ENCODE measurements at places on chromosomes 6 and 20.
A peak's percentile ranks its signal among the peaks of the same experiment; 100 is the strongest.

- DNase-seq = no peak
Observed at GRCh38 chr6:150646228-150646627, 46.5 kb downstream of the PLEKHG1 start.

- DNase-seq = no peak
Observed at GRCh38 chr20:54173653-54174456, at the start of gene CYP24A1. TSS of gene CYP24A1 (minus strand) at chr20:54173986. CDS start at chr20:54173579, 407 bp downstream.

DNA sequence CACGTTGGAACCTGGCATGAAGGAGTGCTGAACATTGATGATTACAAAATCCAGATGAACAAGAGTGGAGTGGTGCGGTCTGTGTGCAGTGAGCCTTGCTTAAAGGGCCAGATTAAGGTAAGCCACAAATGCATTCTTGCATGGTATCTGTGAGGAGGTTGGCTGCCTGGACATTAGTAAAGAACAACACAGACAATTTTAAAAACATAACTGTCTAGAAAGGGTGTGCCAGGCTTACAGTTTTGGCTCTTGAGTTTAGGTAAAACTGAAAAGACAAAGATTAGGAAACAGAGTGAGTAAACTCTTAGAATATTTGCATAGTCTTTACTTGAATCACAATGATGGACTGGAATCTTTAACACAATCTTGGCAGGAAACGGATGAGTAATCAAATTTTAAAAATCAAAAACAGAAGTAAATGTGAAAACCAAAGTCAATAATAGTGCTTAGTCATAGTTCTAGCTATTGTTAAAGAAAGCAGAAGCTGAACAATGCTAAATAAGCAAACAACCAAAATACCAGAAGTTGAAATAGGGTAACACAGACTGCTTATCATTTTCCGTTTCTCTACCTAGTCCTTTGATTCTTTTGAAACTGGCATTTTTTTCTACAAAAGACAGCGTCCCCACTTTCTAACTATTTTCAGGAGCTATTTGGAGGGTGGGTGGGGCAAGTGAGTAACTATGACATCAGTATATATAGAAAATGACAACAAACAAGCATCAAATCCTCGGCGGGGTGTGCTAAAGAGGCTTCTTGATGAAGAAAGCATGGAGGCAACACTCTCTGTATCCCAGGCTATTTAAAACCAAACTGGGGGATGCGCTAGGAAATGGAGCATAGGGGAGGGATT, 185.8 kb upstream of the RAB32 start:
- DNase-seq = no peak

DNA sequence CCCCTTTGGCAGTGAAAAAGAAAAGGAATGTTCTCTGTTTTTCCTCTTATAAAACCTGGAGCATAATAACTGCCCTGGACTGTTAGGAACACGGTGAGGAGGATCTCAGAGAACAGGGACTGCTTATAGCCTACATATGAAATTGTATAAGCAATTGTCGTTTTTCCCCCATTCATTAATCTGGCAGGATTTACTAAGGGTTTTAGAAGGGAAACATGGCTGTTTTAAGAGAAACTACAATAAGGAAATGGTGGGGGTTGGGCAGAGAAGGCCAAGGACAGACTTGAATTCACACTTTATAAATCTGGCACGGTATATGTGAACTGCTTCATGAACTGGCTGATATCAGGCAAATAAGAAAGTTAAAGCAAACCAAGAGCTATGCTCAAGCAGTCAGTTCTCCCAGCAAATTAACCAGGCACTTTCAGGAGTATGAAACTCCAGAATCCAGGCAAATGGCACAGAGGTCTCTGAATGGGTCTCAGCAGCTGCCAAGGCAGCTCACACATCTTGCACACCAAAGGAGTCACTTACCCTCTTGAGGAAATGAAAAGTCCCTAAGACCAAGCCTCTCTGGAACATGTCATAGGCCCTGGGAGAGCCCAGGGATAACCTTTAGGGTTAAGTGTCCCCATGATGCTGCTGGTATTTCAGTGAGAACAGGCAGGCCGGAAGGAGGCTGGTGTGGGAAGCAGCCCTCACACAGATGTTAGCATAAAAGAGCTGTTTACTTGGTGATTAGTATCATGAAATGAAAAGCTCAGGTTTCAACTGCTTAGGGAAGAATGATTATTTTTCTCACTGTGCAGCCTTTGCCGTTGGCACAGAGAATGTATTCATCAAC, 260.5 kb upstream of the MARCKS start:
- DNase-seq = no peak

DNA sequence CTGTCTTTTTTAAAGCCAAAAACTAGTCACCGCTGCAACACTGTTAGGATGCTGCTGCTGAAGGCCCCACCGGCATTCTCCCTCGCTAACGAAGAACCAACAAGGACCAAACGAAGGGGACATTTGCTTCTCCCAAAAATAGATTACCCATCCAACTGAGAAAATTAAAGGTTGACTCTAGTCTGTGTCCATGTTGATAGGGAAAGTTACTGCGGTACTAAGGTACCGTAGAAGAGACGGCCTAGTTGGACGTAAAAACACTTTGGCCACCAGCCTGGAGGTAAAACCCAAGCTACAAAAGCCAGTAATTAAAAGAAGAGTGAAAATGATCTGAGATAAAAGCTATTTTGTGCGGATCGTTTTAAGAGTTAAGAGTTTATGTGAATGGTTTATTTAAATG, 11.8 kb upstream of the FOXF2 start:
- DNase-seq = no peak

- no peak for DNase-seq
Observed at GRCh38 chr20:51067792-51068191, 44.9 kb upstream of the KCNG1 start.

GRCh38 chr6:7413151-7413823, 23.7 kb downstream of the RIOK1 start:
- no peak for DNase-seq

DNA sequence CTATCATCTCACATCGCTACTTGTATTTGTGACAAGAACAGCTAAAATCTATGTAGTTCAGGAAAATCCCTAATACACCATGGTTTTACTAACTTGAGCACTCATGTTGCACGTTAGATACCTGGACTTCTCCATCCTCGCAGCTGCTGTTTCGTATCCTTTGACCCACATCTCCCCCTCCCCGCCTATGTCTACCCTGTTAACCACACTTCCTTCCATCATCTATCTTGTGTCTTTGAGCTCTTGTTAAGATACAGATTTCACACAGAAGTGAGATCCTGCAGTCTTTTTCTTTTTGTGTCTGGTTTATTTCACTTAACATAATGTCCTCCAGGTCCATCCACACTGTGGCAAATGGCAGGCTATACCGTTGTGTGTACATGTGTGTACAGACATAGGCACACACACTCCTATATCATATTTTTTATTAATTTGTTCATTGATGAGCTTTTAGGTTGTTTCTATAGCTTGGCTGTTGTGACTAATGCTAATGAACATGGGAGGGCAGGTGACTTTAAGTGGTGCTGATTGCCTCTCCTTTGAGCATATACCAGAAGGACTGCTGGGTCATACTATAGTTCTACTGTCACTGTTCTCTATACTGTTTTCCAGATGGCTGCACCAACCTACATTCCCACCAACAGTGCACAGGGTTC, 117.8 kb downstream of the WDR27 start:
- no peak for DNase-seq

DNA sequence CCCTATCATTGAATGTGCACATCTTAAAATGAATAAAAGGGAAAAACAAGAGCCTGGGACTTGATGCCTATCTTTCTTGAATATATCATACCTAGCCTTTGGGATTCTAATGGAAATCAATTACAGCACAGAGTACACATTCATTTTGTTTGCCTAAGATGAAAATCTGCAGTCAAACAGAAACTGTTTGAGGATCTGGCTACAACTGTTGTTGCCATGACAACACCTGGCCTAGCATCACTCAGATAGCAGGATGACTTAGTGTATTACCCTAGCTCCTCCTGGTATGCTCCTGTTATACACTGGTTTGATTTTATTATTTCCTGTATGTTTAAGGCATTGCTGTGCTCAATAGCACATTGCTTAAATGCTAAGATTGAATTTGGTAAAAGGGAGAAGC, 71.5 kb upstream of the LAMP5 start:
- DNase-seq = no peak

DNA sequence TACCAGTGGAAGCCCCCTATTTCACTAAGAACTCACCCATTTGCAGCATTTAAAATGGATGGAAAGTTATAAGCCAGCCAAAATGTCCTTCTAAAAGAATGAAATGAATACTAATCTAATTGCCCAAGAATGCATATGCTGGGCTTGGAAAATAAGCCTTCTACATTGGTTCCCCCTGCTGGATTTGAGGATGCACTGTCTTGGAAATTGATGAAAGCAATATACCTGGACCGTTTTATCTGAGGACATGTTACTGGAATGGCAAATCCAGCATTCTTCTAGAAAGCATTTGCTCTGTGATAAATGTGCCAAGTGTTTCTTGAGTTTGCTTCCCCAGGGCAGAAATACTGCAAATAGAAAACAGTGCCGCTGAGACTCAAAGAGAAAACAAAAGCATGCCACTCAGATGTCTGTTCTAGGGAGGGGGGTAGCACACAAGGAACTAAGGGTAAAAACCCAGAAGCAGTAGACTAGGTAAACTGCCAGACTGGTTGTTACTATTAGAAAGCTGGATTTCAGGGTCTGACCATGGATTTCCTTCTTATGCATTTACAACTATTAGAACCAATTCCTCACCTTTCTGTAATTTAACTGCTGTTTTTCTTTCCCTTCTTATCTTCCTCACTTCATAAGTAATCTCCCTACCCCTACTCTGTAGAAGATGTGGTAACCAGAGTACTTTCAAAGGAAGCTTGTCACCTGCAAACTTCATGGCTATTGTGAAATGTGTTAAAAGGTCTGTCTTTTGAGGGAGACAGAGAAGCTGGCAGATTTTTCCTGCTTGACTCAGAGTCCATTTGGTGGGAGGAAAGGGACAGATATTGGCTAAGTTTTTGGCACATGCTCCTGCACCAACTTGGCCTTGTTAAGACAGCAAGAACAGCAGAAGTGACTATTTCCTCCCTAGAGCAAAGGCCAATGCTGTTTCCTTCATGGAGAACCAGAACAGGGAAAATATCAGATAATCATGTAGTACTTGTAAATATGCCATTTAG, 642.6 kb downstream of the KIF16B start:
- DNase-seq = peak; percentile 7

- no peak for DNase-seq
Observed at GRCh38 chr6:144395014-144395413, 109.9 kb downstream of the UTRN start.

DNA sequence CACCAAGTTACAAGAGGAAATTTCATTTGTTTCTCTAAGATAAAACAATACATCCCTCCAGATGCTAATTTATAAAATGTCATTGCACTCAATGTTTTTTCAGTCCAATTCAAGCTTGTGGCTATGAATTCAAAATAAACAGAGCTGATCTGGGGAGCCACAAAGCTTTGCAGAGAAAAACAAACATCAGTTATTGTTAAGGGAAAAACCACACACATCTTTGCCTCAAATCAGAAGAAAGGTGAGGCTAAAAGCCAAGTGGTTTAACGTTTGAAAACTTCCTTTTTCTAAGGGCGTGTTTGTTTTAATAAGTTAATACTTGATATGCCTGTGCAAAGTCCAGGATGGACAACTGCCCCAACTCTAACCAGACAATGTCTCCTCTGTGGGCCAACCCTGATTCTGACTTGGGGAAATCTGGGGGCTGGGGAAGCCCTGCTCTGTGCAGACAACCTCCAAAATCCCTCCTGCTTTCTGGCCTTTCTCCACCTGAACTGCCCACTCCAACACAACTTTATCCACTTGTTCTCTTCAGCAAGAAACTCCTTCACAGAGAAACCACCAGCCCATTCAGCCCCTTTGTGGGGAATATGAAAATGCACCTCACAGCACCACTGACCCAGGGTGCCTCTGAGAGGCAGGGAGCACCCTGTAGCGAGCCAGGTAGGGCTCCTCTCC, 44.6 kb upstream of the NT5E start:
- no peak for DNase-seq

DNA sequence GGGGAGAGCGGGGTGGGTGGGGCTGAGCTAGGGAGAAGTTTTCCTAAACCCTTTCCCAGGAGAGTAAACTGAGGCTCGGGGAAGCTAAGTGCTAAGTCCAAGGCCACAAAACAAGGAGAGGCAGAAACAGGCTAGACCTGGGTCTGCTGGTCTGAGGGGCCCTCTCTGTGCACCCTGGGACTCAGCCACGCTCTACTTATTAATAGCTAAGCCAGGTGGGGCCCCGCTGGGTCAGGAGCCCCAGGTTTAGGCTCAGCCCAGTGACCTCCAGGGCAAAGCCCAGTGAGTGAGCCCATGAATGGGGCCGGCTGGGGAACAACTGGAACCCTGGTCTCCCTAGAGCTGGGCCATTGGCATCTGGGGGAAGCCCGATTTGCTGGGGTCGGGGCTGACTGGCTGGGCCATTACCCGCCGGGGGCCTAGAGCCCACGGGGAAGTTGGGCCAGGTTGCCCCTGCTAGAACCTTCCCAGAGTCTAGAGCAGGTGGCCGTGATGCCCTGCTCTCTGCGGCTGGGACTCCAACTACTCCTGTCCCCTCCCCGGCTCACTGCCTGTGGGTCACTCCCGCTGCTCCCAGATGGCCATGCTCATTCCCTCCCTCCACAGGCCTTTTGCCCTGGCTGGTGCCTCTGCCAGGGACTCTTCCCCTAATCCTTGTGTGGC, 24.1 kb upstream of the NOL4L start:
- DNase-seq = no peak

DNA sequence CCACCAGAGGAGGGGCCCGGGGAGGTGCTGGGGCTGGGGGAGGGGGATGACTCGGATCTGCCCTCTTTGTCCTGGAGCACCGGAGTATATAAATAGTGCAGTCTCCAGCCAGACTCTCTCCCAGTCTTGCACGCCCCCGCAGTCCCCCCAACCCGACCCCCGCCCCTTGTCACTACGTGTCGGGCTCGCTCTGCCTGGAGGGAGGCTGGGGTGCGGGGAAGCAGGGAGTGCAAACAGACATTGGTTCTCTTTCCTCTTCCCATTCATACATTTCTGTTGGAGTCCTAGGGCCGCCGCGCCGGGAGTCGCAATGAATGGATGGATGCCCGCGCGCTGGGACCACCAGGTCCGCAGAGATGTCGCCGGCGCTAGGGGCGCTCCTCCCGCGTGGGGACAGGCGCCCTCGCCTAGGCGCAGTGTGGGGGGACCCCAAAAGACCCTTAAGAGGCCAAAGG, 179.3 kb downstream of the TBXT start:
- DNase-seq = no peak

DNA sequence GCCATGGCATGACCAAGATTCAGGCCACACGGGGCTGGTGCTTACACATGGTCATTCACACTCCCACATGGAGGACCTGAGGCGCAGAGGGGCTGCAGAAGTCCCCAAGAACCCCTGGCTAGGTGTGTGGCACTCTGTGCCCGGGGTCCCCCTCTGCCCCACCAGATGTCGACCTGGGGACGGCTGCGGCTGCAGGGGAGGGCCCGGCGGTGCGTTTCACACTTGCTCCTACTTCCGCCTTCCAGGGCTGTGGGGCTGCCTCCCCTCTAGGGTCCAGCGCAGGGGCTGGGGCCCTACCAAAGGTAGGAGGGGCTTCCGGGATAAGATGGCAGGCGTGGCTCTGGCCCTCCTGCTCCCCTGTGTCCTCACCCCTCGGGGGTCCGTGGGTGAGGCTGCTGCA, 81.1 kb upstream of the SLCO4A1 start:
- no peak for DNase-seq

DNA sequence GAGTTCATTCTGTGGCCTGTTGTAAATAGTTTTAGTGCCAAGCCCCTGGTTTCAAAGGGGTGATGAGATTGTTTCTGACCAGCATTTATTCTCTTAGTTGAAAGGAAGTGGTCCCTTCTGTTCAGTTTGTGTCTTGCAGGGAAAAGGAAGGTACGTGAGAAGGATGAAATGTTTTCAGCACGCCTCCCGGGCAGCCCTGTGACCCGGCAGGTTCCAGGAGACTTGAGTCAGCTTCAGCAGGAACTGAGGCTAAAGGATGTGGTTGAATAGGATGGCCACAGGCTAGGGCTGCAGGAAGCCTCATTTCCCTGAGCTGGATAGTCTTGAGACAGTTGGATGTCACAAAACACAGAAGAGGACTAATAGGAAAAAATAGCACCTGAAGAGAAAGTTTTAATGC, 132.4 kb upstream of the SYNDIG1 start:
- DNase-seq = no peak

All from memory B cell (primary cell).